Suprapubic skin (tissue), 4 donors: ENCODE measurements at places on chromosomes 12 and 14. TPM values are rescaled to one million over a fixed set of nuclear protein-coding genes. Genes with fewer than 3 reads are reported as not detected.
A peak's percentile ranks its signal among the peaks of the same experiment; 100 is the strongest.

Gene TAS2R42
- not detected for total RNA-seq

Gene SYNE3
- 16.4 TPM for total RNA-seq

Gene AEBP2
- 47.7 TPM for total RNA-seq

Gene IRAK3
- total RNA-seq, result 3.8 TPM

Gene HNF1A
- not detected for total RNA-seq

Gene FAM90A1
- not detected for total RNA-seq

Gene E2F7
- total RNA-seq, result 5.2 TPM

DNA sequence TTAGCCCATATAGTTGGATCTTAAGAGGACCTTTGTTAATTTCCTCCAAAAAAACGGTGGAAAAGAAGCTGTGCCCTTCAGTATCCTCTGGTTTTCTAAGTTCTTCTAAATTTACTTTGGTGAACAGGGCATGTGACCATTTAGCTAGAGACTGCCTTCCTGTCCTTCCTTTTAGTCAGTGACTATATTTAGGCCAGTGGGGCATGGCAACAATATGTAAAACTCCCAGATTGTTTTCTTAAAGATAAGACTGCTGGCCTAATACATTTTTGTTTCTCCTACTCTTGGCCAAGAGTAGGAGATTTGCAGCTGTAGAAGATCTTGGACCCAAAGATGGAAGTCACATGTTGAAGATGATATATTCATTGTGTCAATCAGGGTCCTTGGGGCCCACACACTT, 325.1 kb upstream of the DCN start:
- DNase-seq, result no peak

GRCh38 chr14:33657476-33657875, 293.4 kb downstream of the EGLN3 start:
- no peak for DNase-seq

DNA sequence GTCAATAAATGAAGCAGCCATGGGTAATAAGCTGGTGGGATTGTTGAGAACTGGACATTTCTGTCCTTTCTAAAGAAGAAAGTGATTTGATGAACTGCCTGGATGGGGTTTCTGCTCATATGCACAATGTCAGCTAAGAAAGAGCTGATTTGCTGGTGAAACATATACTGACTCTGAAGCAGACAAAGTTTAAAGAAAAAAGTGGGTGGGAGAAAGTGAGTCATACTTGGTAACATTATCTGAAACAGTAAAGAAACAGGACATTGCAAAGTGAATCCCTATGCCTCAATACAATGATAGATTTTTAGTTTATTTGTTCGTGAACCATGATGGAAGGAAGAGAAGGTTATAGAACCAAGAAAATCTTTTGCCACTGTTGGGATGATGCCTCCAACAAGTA, 95.6 kb upstream of the DNM1L start:
- no peak for DNase-seq

- no peak for DNase-seq
Observed at GRCh38 chr14:67187826-67188225, 1.4 kb upstream of the GARIN2 start.

- DNase-seq, result no peak
Observed at GRCh38 chr12:132205271-132206045, 61.2 kb downstream of the NOC4L start.

DNA sequence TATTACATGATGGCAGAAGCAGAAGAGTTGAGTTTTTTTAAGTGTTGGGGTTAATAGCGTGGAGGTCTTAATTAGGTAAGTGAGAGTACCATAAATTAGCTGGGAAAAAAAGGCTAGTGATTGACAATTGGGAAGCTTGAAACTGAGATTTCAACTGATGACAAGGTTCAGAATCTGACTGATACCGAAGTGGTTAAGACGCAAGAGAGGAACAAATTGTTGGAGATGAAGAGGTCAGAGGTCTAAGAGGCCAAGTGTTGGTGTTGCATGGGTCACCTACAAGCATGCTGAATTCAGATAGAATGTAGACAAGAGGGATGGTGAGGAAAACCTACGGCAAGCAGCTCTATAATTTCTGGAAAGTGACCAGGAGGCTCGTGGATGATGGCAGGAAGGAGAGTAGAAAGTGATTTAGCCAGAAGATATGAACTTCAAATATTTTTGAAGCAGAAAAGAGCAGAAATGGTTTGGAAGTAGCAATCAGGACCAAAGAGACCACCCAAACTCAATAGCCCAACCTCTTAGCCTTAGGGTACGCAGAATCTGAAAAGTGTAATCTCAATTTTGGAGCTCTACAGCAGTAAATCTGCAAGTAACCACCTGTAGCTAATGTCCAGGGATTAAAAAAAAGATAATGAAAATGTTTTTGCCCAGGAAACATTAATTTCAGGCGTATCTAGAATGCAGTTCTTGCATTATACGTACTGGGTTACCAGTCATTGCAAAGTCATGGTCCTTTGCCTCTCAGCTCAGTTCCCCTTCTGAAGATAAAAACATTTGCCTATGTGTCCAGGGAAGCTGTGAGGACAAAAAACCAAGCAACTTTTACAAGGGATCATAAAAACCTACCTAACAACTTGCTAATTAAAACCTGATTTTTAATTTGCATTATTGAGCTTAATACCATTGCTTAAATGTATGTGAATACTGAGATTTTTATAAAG, 1.7 kb upstream of the TMPO start:
- DNase-seq, result no peak

DNA sequence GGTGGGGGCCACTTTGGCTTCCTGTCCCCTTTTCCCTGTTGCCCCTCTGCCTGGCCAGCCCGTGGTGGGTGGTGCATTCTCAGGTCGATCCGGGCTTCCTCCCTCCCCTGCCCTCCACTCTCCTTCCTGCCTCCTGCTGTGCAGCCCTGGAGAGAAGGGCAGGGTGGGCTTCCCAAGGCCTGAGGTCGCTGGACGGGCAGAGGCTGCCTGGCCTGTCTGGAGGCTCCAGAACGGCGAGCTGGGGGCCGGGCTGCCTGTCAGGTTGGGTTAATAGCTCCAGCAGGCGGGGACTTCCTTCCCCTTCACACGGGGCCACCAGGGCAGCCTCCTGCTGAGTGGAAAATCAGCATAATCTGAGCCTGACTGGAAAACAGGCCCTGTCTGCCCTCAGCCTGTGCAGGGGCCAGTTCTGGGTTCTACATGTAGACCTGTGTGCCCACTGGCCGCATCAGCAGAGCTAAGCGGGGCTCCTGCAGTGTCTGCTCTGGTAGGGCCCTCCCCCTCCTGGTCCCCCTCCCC, 11.3 kb downstream of the KIF26A start:
- no peak for DNase-seq

GRCh38 chr12:114232187-114232586, 173.8 kb downstream of the TBX5 start:
- no peak for DNase-seq

DNA sequence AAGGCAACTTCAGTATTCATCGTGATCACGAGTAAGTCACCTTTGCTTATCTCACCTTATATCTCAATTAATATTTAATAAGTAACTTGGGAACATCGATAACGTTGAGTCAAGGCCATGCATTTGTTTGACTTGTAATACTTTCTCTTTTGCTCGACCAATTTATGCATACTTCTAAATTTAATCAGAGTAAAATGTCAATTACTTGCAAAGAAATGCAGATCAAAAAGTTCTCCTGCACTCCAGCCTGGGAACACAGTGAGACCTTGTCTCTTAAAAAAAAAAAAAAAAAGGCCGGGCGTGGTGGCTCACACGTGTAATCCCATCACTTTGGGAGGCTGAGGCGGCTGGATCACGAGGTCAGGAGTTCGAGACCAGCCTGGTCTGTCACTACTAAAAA, 11.8 kb upstream of the HIP1R start:
- no peak for DNase-seq

- no peak for DNase-seq
Observed at GRCh38 chr14:22184830-22185168, 404.2 kb downstream of the DAD1 start.

DNA sequence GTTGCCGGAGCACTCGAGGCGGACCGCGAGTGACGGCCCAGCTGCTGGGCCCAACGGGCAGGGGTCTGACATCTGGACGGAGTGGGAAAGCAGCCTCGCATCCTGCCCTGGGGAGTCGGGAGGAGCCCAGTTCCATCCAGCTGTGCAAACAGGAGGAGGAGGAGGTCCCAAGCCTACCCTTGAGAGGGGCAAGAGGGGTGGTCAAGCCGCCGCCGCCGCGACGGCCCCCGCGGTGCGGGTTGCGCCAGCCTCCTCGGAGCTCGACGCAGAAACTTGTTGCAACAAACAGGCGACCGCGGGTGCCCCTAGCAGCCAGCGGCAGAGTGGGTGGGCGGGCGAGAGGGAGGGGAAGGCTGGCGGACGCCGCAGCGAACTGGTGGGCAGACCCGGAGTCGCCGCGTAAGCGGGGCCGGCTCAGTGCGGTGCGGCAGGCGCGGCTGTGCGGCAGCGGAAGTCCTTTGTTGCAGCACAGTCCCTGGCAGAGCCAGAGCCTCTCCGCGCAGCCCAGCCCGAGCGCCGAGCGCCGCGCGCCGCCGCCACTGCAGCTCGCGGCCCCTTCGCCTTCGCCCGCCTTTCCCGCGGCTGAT, at the start of gene ZBTB1:
TSS of gene ZBTB1 (plus strand) at position 461 of the 587 bp plus-strand sequence. CDS start 16,735 bp downstream, outside the sequence.
- DNase-seq, result peak; percentile 94
